ENCODE measurements at places on chromosomes 6 and 20.

DNA sequence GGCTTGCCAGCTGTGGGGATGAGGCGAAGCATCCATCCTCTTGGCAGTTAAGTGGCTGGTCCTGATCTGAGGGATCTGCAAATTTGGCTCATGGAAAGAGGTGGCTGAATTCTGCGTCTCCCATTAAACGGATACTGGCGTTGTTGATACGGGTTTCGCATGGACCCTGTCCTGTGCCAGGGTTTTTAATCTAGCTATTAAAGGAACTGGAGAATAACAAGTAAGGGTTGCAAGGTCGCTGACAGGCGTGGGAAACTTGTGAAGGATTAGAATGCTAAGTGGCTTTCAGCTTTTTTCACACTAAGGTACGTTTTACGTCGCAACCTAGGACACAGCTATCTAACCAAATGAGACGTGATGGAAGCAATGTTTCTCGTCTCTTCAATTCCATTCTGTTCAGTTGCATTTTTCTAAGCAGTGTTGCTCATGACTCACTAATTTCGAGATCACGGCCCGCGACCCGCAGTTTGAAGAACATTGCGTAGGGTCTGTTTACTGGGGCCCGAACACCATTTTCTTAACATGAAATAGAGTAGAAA, 852 bp downstream of the GMNN start:
- DNase-seq = no peak

DNA sequence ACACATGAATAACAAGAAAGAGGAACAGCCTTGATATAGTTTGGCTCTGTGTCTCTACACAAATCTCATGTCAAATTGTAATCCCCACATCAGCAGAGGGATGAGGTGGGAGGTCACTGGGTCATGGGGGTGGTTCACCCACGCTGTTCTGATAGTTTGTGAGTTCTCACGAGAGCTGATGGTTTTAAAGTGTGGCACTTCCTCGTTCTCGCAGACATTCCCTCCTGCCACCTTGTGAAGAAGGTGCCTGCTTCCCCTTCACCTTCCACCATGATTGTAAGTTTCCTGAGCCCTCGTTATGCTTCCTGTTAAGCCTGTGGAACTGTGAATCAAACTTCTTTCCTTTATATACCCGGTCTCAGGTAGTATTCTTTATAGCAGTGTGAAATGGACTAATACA, 13.1 kb downstream of the SRPK1 start:
- DNase-seq = no peak

DNA sequence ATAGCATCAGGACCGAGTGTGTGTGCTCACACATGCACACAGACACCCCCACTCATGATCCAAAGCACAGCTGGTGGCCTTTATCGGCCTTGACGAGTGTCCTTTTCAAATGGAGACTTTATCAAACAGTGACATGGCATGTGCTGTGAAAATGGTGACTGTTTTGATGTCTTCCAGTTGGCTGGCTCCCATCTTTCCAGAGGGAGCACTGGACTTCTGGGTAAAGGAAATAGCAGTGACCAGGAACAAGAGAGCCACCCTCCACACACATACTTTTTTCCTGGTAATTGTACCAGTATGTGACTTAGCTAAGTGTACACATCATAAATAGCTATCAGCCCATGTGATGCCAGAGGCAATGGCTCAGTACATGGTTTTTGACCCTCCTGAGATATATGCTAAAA, 52.7 kb downstream of the ZDHHC14 start:
- no peak for DNase-seq

- DNase-seq = no peak
Measured at GRCh38 chr6:97440590-97441176, 157.7 kb upstream of the MMS22L start.

- DNase-seq = peak; percentile 37
Measured at GRCh38 chr6:4941782-4942672, 61.8 kb downstream of the RPP40 start.

GRCh38 chr20:59829786-59830664, 103.4 kb downstream of the SYCP2 start:
- no peak for DNase-seq

GRCh38 chr20:32366380-32366779, 8.2 kb downstream of the ASXL1 start:
- no peak for DNase-seq

DNA sequence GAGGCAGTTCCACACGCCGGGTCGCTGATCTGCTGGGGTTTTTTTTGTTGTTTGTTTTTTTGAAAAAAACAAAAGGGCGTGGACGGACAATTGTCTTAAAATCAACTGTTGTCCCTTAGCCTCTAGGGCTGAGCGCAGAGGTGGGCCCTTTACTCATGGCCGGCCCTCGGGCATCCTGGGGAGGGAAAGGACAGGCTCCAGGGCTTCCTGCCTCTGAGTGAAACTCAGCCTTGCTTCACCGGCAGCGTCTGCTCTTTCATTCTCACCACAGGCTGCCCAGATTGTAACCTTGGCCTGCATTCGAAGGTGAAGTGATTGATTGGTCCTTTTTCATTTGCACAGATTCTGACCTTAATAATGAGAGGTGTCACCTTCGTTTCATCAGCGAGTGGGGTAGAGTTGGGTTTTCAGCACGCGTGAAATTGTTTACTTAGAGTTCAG, 797 bp downstream of the SMIM13 start:
- DNase-seq = peak; percentile 19

- peak; percentile 65 for DNase-seq
Measured at GRCh38 chr20:31722257-31723068, at the start of gene BCL2L1. Gene BCL2L1 (minus strand): TSS chr20:31722868. CDS start chr20:31722218, 650 bp downstream.

GRCh38 chr20:31822421-31823330, 3.5 kb downstream of the MYLK2 start:
- peak; percentile 65 for DNase-seq

- no peak for DNase-seq
Measured at GRCh38 chr6:110551088-110551487, 74.7 kb upstream of the SLC22A16 start.

GRCh38 chr6:43271103-43271815, 26.8 kb upstream of the SLC22A7 start:
- no peak for DNase-seq

GRCh38 chr20:7908905-7909304, 31.4 kb downstream of the HAO1 start:
- DNase-seq = no peak

GRCh38 chr6:90940812-90941481, 354.1 kb upstream of the MAP3K7 start:
- no peak for DNase-seq

DNA sequence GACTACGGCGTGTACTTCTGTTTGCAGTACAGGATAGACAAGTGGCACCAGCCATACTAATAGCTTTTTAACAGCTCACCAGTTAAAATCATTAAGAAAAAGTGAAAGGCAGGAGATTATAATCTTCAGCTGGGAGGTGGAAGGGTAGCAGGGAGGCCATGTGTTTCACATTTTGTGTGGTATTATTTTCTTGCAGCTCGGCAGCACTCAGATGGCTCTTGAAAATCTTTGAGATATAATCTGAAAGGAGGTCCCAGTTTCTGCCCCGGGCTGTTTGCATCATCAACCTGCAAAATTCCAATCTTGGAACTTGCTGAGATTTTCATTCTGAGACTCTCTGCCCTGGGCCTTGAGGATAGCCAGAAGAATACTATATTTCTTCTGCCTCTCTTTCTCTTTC, 87.5 kb upstream of the HDAC2 start:
- no peak for DNase-seq

DNA sequence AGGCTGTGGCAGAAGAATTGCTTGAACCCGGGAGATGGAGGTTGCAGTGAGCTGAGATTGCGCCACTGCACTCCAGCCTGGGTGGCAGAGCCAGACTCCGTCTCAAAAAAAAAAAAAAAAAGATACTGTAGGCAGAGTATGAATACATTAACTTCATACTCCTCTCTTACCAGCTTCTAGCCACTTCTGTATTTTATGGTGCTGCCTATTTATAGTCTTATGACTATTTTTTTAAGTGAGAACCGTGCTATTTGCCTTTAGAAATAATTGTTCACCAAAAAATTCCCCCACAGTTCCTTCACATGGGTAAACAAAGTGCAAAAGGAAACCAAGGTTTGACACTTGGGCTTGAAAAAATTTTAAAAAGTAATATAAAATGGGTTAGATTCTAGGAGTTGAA, 1.5 kb upstream of the SNRNP48 start:
- no peak for DNase-seq

GRCh38 chr20:20440886-20441658, 73.2 kb downstream of the INSM1 start:
- DNase-seq = no peak

DNA sequence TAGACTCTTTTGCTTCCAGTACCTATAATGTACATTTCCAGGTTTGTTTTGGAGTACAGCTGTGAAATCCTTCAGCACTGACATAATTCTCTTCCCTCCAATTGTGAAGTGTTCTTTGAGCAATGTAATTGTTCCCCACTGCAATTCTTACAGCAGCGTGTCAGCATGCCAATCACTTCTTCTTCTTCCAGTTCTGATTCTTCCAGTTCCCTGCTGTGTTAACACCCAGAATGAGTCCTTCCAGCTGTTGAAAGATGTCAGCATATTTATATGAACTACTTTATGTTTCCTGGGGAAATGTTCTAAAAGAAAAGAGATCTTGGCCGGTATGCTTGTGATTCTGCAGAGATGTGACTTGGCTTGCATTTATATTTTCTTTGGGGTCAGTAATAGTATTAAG, 213.9 kb downstream of the UNC5CL start:
- DNase-seq = no peak

- DNase-seq = no peak
Measured at GRCh38 chr6:91376686-91377085, 789.8 kb upstream of the MAP3K7 start.

DNA sequence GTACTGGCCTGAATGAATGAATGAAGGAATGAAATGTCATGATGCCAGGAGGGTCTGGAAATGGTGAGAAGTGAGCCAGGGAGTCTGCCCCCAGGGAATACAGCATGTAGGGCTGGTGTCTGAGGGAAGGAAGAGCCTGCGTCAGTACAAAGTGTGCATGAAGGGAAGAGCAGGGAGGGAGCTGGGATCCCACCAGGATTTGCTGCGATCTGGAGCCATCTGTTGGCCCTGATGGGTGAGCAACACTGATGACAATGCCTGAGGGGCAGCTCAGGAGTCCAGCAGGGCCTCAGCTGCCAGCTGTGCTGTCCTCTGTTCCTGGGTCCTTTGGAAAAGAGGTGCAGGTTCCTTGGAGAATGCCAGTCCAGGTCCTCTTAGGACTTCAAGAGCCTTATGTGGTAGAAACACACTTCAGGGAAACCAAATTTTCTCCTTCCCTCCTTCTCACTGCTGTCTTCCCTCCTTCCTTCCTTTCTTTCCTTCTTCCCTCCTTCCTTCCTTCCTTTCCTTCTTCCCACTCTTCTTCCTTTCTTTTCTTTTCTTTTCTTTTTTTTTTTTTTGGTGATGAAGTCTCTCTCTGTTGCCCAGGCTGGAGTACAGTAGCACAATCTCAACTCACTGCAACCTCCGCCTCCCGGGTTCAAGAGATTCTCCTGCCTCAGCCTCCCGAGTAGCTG, 11.5 kb downstream of the BPI start:
- no peak for DNase-seq

DNA sequence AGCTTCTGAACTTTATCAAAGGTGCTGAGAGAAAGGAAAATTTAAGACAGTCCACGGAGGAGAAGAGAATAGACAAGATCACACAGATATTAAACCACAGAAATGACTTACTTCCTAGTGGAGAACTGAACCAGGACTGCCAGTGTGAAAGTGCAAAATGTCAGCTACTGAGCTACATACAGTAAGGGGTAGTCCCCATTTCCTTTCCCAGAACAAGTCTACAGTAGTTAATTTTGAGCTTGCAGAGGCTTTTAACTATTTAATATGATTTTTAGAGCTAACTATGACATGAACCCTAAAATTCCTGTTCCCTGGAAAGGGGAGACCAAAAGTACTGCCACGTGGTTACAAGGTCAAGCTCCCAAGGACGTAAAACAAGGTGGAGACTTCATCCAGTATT, 45.1 kb downstream of the CEP85L start:
- DNase-seq = no peak

- DNase-seq = no peak
Measured at GRCh38 chr20:12276011-12276673, 358.4 kb downstream of the BTBD3 start.
